ENCODE measurements at places on chromosomes 12 and 14.

GRCh38 chr12:10140001-10140400 is 10.0 kb upstream of the CLEC7A start:
- DNase-seq = peak; percentile 44

DNA sequence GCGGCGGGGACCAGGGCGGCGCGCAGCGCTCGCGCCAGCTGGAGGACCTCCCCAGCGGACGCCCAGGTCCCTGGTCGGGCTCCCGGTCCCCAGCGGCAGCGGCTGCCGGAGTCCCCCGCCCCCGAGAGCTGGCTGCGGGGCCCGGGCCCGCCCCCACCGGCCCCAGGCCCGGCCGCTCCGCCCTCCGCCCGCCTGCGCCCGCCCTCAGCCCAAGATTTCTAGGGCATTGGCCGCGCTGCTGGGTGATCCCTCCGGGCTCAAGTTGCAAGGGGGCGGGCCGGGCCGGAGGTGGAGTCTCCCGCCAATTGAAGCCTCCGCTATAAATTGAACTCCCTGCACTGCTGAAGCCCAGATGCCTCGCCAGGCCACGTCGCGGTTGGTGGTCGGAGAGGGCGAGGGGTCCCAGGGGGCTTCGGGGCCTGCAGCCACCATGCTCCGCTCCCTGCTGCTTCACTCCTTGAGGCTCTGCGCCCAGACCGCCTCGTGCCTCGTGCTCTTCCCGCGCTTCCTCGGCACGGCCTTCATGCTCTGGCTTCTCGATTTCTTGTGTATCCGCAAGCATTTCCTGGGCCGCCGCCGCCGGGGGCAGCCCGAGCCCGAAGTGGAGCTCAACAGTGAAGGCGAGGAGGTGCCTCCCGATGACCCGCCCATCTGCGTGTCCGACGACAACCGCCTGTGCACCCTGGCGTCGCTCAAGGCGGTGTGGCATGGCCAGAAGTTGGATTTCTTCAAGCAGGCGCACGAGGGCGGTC is at the start of gene DIO3:
Gene DIO3, plus strand, starts transcription at position 351 of the 752 bp plus-strand sequence.
- DNase-seq = no peak

DNA sequence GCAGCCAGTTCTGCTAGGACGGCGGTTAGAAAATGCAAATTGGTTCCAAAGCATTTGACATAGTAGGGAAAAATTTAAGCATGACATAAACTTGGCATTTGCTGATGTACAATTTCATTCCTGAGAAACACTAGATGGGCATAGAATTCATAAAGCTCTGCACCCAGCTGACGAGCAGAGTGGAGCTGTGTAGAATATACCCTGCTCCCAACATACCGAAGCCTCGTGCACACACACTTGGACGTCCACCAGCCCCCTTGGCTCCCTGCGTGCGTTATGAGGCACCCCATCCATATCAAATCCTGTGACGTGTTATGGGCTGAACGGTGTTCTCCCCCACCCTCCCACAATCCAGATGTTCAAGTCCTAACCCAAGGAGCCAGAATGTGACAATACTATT is 65.4 kb downstream of the CLMN start:
- no peak for DNase-seq

GRCh38 chr14:103115845-103116572 is 7.3 kb upstream of the TNFAIP2 start:
- no peak for DNase-seq

- DNase-seq = no peak
Measured at GRCh38 chr12:2058837-2059236, 6.0 kb downstream of the CACNA1C start.

DNA sequence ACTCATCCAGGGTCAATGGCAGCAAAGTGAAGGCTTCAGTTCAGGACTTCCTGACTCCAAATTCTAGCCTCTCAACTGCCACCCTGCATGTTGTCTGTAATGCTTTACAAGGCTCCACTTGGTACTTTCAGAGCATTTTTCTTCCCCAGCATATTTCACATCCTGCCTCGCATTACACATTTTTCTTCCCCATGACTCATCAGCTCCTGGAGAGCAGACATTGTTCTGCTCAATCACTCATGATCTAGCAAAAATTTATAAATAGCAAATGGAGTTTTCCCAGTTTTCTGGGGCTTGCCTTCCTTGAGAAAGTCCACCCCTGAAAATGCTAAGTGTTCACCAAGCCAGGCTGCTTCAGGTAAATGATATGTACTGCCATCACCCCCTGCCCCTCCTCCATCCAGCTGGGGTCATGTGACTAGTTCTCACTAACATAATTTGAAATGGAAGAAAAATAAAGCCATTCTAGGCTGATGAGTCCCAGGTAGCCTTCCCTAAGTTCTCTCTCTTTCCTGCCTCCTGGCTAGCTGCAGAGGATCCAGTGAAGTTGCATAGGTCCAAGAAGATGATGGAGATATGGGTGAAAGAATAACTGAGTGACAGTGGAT is 69.4 kb downstream of the ARMH4 start:
- DNase-seq = no peak

DNA sequence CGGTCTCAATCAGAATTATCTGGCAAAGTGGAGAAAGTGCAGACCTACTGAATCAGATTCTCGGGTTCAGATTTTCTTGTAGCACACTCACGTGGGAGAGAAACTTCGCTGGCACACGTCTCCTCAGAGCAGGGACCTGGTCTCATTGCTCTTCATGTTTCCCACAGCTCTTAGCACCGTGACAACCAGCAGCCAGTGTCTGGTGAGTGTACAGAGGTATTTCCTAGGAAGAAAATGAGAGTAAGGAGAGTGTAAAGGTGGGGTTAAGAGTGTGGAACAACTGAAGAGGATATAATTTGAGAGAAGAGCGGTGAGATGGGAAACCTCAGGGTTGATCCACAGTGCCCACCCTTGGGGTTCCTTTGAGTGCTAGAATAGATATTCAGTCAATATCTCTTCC is 89.2 kb downstream of the ARF6 start:
- no peak for DNase-seq

GRCh38 chr12:107332743-107333142 is 239.4 kb upstream of the CRY1 start:
- DNase-seq = no peak

Measured in stimulated activated CD8-positive, alpha-beta memory T cell treated with anti-CD3 and anti-CD28 coated beads, Interleukin-4, amount 100 ng/mL, for 48 hours (primary cell).